Melanocyte of skin (primary cell): ENCODE measurements at places on chromosomes 5 and 9. TPM values are rescaled to one million over a fixed set of nuclear protein-coding genes. Genes with fewer than 3 reads are reported as not detected.

FGD3 gene
- total RNA-seq, result under 0.01 TPM in 1 of 2 replicates, not detected in the other

HRCT1 gene
- total RNA-seq, result 1.1 TPM in 1 of 2 replicates, not detected in the other

FAM151B gene
- total RNA-seq, result 7.0 and 8.0 TPM in 2 replicates

STOM gene
- total RNA-seq, result 245 and 266 TPM in 2 replicates

ZNF366 gene
- total RNA-seq, result 0.36 and 0.69 TPM in 2 replicates

ABO gene
- not detected in 2 replicates for total RNA-seq

CKMT2 gene
- 1.1 TPM in 1 of 2 replicates, not detected in the other for total RNA-seq

ACOT12 gene
- 1.1 TPM in 1 of 2 replicates, not detected in the other for total RNA-seq

CDKN2A gene
- total RNA-seq, result 11.7 and 27.6 TPM in 2 replicates

HK3 gene
- 0.34 TPM in 1 of 2 replicates, not detected in the other for total RNA-seq

KIF24 gene
- total RNA-seq, result 4.0 and 5.5 TPM in 2 replicates

TMEM232 gene
- total RNA-seq, result 1.7 and 2.5 TPM in 2 replicates

PCDHB16 gene
- total RNA-seq, result under 0.01 TPM in 1 of 2 replicates, not detected in the other

MYMK gene
- not detected in 2 replicates for total RNA-seq

C9orf153 gene
- under 0.01 TPM in 1 of 2 replicates, not detected in the other for total RNA-seq

PCA3 gene
- 0.15 and 0.33 TPM in 2 replicates for total RNA-seq

IL13 gene
- total RNA-seq, result 0.36 TPM in 1 of 2 replicates, not detected in the other

FGFR4 gene
- 1.0 and 1.5 TPM in 2 replicates for total RNA-seq

NPR3 gene
- under 0.01 and 0.31 TPM in 2 replicates for total RNA-seq

FANCC gene
- 6.5 TPM in 2 replicates for total RNA-seq

CORO2A gene
- 4.7 and 5.6 TPM in 2 replicates for total RNA-seq

ZNF354C gene
- 3.4 and 8.0 TPM in 2 replicates for total RNA-seq

ADGRV1 gene
- under 0.01 and 0.36 TPM in 2 replicates for total RNA-seq

SEMA5A gene
- total RNA-seq, result 40.0 and 63.5 TPM in 2 replicates

TLE1 gene
- total RNA-seq, result 71.6 and 87.8 TPM in 2 replicates

SNCAIP gene
- not detected in 2 replicates for total RNA-seq

SUSD1 gene
- total RNA-seq, result 9.8 and 10.0 TPM in 2 replicates

EGFLAM gene
- not detected in 2 replicates for total RNA-seq

HAUS6 gene
- 34.0 and 45.3 TPM in 2 replicates for total RNA-seq

TRIM7 gene
- total RNA-seq, result 4.2 and 7.3 TPM in 2 replicates

CRAT gene
- 17.3 and 23.9 TPM in 2 replicates for total RNA-seq

GPR150 gene
- total RNA-seq, result 0.34 and 0.73 TPM in 2 replicates
